Natural killer cell treated with Interleukin-12 subunit alpha and Interleukin-12 subunit beta and Interleukin-15 and Interleukin-18, amount 100 ng/mL, for 72 hours (primary cell): ENCODE measurements at places on chromosomes 11 and 22. TPM values are rescaled to one million over a fixed set of nuclear protein-coding genes. Genes with fewer than 3 reads are reported as not detected.

Gene POTEH
- not detected for total RNA-seq

Gene SIK2
- 8.1 TPM for total RNA-seq

Gene HTR3A
- not detected for total RNA-seq

Gene MRPL49
- total RNA-seq: 80.4 TPM

Gene SCO2
- 18.5 TPM for total RNA-seq

Gene IFITM10
- 8.1 TPM for total RNA-seq
